ENCODE measurements at places on chromosomes 11 and 22. TPM values are rescaled to one million over a fixed set of nuclear protein-coding genes. Genes with fewer than 3 reads are reported as not detected.

The LGR4 gene
- total RNA-seq = 10.8 TPM

The OVCH2 gene
- total RNA-seq = 0.85 TPM

The CPT1B gene
- 89.0 TPM for total RNA-seq

The KRTAP5-11 gene
- not detected for total RNA-seq

The DCDC1 gene
- total RNA-seq = 0.44 TPM

DNA sequence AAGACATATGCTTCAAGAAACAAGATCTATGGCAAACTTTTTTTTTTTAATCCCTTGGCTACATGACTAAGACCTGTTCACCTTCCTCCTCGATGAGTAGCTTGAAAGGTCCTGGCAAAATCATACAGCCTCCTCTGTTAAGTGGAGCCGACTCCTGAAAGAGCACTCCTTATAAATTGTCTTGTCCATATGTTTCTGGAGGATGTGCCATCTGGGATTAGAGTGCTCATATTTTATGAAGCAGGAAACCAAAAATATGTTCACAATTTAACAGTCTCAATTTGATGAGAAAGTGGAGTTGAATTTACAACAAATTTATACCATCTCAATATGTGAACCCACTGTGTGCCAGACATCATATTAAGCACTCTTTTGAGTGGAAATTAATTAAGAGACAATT, 912.1 kb upstream of the FAT3 start:
- no peak overlapping the region for H3K27ac ChIP-seq
- H3K36me3 ChIP-seq = no peaks in the 10 kb centered on the region
- H3K4me1 ChIP-seq = no peaks in the 10 kb centered on the region
- H3K4me3 ChIP-seq = no peak overlapping the region
- no peak for DNase-seq

GRCh38 chr11:88246696-88247095, 71.5 kb upstream of the RAB38 start:
- peaks cover 4% of the 10 kb centered on the region for H3K4me1 ChIP-seq
- no peak for DNase-seq
- H3K27ac ChIP-seq = no peak overlapping the region
- H3K27me3 ChIP-seq = peaks cover 1% of the 10 kb centered on the region

- H3K36me3 ChIP-seq = no peaks in the 10 kb centered on the region
- peak within 1 kb of the TSS; percentile 82 for H3K4me3 ChIP-seq
- peak; percentile 74 for DNase-seq
- H3K27ac ChIP-seq = peak within 1 kb of the TSS; percentile 6
- peaks cover 31% of the 10 kb centered on the region for H3K4me1 ChIP-seq
Observed at GRCh38 chr11:7672960-7673723, at the start of gene CYB5R2. Gene CYB5R2, minus strand, starts transcription at chr11:7673500. Its CDS starts 675 bp downstream, at chr11:7672825.

DNA sequence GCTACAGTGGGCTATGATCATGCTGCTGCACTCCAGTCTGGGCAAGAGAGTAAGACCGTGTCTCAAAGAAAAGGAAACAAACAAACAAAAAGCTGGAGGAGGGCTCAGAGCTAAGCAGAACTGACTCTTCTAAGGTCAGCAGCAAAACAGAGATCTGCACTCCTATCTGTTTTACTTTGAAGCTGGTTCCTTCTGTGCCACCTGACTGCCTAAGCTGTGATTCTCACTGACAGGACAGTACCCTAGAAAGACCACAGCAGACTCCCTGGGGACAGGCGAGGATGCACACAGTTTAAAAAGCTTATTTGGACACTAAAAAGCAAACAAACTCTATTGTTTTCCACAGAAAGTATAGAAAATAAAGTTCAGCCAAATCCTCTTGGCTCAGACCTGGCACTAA, 30.5 kb downstream of the NEFH start:
- no peak overlapping the region for H3K27ac ChIP-seq
- peaks cover 33% of the 10 kb centered on the region for H3K36me3 ChIP-seq
- DNase-seq = no peak
- H3K27me3 ChIP-seq = no peaks in the 10 kb centered on the region
- no peaks in the 10 kb centered on the region for H3K4me1 ChIP-seq

- H3K36me3 ChIP-seq = no peaks in the 10 kb centered on the region
- peaks cover 9% of the 10 kb centered on the region for H3K4me1 ChIP-seq
- H3K27me3 ChIP-seq = no peaks in the 10 kb centered on the region
- no peak overlapping the region for H3K4me3 ChIP-seq
- H3K27ac ChIP-seq = peak overlapping the region; percentile 93
Observed at GRCh38 chr11:78030429-78031325, 7.6 kb upstream of the KCTD14 start.

DNA sequence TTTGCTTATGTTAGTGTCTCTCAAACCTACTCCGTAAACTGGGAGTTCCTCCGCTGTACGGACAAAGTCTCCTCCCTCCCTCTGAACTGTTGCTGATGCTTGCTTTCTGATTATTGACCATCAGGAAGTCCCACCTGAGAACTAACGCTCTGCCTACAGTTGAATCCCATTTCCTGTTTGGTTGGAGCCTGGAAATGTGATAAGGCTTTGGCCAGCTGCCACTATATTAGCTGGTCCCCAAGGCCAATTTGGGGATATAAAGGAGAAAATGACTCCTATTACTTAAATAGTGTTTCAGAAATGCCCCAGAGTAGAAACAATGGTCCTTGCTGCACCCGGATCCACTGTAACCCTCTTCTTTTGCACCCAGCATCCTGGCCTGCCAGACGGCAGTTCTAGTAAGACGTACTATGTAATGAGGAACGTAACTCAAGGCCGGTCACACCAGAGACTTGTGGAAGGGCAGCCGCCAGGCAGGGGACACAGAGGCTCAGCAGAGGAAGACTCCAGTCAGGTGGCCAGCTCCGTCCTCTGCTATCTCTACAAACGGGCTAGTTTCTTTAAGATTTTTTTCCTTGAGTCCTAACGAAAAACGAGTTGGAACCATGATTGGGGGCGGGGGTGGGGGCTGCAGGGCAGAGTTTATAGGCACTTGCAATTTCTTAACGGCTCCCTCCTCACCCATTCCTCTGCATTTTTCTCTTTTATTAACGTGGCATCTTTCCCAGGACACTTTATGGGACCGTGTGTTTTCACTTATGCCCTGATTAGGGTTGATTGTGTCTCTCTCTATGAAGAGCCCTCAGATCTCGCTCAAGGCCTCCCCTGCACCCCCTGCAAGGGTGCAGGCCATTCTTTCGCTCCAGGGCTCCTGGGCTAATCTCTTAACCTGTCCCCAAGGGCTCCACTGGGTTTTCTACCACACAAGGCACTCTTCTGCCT, 72.8 kb upstream of the CDON start:
- no peak overlapping the region for H3K27ac ChIP-seq
- H3K4me3 ChIP-seq = no peak overlapping the region
- peaks cover 7% of the 10 kb centered on the region for H3K27me3 ChIP-seq
- DNase-seq = no peak
- H3K4me1 ChIP-seq = peaks cover 32% of the 10 kb centered on the region
- no peaks in the 10 kb centered on the region for H3K36me3 ChIP-seq

- H3K27ac ChIP-seq = no peak overlapping the region
- peaks cover 10% of the 10 kb centered on the region for H3K27me3 ChIP-seq
- DNase-seq = no peak
- H3K4me3 ChIP-seq = no peak overlapping the region
- peaks cover 41% of the 10 kb centered on the region for H3K36me3 ChIP-seq
Observed at GRCh38 chr11:78227921-78228320, 39.2 kb downstream of the USP35 start.

GRCh38 chr11:123238297-123238696, 43.2 kb upstream of the CLMP start:
- H3K4me3 ChIP-seq = no peak overlapping the region
- H3K27me3 ChIP-seq = no peaks in the 10 kb centered on the region
- DNase-seq = no peak
- H3K4me1 ChIP-seq = peaks cover 4% of the 10 kb centered on the region
- no peaks in the 10 kb centered on the region for H3K36me3 ChIP-seq

DNA sequence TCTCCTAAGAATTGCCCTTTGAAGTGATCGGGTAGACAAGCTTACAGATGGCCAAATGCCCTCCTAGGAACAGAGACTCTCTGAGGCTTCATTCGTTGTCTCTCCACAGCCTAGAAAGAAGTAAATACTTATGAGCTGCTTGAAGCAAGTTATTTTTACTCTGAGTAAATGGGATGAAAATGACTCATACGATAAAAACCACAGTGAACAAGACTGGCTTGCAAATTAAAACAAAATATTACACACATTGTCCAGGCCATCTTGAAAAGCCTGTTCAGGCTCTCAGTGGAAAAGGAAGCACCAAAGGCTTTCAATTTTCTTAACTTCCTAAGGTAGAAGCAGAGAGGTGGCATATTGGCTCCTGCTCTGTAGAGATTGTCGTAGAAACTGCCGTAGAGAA, 294.2 kb downstream of the NELL1 start:
- H3K27me3 ChIP-seq = no peaks in the 10 kb centered on the region
- DNase-seq = no peak
- H3K4me1 ChIP-seq = peaks cover 2% of the 10 kb centered on the region
- no peaks in the 10 kb centered on the region for H3K36me3 ChIP-seq

- no peak overlapping the region for H3K27ac ChIP-seq
- H3K4me1 ChIP-seq = no peaks in the 10 kb centered on the region
- H3K27me3 ChIP-seq = peaks cover 7% of the 10 kb centered on the region
- no peak overlapping the region for H3K4me3 ChIP-seq
- DNase-seq = no peak
Observed at GRCh38 chr11:133906746-133907145, 50.0 kb downstream of the IGSF9B start.

- H3K4me3 ChIP-seq = no peak overlapping the region
- peaks cover 18% of the 10 kb centered on the region for H3K27me3 ChIP-seq
- H3K36me3 ChIP-seq = peaks cover 32% of the 10 kb centered on the region
- DNase-seq = no peak
- no peak overlapping the region for H3K27ac ChIP-seq
- H3K4me1 ChIP-seq = peaks cover 53% of the 10 kb centered on the region
Observed at GRCh38 chr11:34194576-34195335, 89.3 kb downstream of the NAT10 start.

- H3K36me3 ChIP-seq = no peaks in the 10 kb centered on the region
- peaks cover 22% of the 10 kb centered on the region for H3K4me1 ChIP-seq
Observed at GRCh38 chr11:96054870-96055705, 131.2 kb upstream of the MTMR2 start.

DNA sequence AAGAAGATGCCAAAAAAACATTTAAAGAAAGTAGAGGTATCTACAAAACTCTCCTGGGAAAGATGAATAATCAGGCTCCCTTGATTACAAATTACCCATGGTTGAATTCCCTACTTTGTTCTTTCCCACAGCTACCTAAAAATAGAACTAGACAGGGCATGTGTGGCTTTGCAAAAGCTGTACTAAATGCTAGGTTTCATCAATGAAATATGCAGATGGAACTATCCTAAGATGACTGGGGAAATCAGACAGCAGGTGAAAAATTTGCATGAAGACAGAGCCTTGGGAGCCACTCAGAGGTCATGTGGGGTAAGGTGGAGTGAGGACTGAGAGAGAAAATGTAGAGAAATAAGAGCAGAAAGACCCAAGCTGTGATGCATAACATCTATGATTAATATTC, 14.7 kb downstream of the LAYN start:
- no peak overlapping the region for H3K27ac ChIP-seq
- peaks cover 6% of the 10 kb centered on the region for H3K4me1 ChIP-seq
- peaks cover 1% of the 10 kb centered on the region for H3K27me3 ChIP-seq

DNA sequence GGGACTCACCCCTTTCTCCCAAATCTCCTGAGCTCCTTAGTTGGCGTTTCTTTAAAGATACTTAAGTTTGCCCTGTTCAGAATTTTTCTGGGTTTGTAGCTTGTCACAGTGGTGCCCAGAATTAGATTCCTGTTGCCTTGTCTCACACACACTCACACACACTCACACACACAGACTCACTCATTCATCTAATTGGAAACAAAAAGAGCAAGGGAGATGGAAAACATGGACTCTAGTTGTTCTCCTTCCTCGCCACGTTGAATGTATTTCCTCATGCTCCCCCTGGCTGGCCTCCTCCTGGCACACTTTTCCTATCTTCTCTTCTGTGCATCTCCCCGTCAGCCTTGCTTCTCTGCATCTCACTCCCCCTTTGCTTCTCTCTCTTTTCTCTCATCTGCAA, 752.3 kb downstream of the NTM start:
- no peaks in the 10 kb centered on the region for H3K36me3 ChIP-seq
- H3K27me3 ChIP-seq = peaks cover 1% of the 10 kb centered on the region
- H3K4me1 ChIP-seq = no peaks in the 10 kb centered on the region

- no peaks in the 10 kb centered on the region for H3K4me1 ChIP-seq
Observed at GRCh38 chr11:60512651-60513225, 2.5 kb upstream of the MS4A13 start.

- no peak overlapping the region for H3K4me3 ChIP-seq
- H3K27ac ChIP-seq = no peak overlapping the region
- peaks cover 23% of the 10 kb centered on the region for H3K36me3 ChIP-seq
- no peak for DNase-seq
- peaks cover 8% of the 10 kb centered on the region for H3K27me3 ChIP-seq
Observed at GRCh38 chr22:47550524-47551430, 788.3 kb downstream of the TBC1D22A start.

GRCh38 chr22:45980268-45980570, 3.3 kb upstream of the WNT7B start:
- H3K27me3 ChIP-seq = peaks cover 12% of the 10 kb centered on the region
- DNase-seq = no peak
- H3K4me1 ChIP-seq = peaks cover 2% of the 10 kb centered on the region
- H3K4me3 ChIP-seq = no peak overlapping the region

- H3K4me1 ChIP-seq = peaks cover 11% of the 10 kb centered on the region
- H3K36me3 ChIP-seq = peaks cover 15% of the 10 kb centered on the region
- no peak overlapping the region for H3K4me3 ChIP-seq
Observed at GRCh38 chr11:5631969-5632635, 7.3 kb downstream of the TRIM34 start.

DNA sequence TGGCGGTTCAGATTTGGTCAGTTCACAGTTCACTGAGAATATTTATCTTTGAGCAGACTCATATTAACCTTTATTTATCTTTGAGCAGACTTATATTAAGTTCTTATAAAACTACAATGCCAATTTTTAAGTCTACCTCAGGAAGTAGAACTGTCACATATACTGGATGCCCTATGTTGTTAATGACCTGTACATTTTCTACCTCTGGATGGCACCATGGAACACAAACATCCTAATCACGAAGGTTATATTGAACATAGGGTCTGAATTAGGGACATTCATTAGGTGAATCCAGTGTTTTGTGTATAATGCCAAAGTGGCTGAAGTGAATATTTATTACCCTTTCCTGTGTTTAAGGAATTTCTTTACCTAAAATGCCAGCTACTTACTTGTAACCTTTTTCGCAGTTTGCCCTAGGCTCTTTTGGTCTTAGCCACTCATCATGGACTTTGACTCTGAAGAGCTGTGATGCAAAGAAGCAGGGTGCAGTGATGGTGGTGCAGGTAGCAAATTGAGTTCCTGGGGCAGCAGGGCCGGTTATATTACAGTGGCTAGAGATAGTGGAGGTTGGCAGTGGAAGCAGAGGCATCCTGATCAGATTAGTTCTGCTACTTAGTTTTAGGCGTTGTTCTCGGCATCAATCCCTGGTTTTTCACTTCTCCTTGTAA, 71.8 kb downstream of the STIM1 start:
- H3K4me3 ChIP-seq = no peak overlapping the region
- no peaks in the 10 kb centered on the region for H3K36me3 ChIP-seq
- H3K27me3 ChIP-seq = peaks cover 2% of the 10 kb centered on the region

GRCh38 chr22:44244265-44244822, 63.6 kb downstream of the PARVG start:
- no peak overlapping the region for H3K27ac ChIP-seq
- H3K4me3 ChIP-seq = no peak overlapping the region
- peaks cover 12% of the 10 kb centered on the region for H3K36me3 ChIP-seq
- no peaks in the 10 kb centered on the region for H3K4me1 ChIP-seq
- H3K27me3 ChIP-seq = peaks cover 2% of the 10 kb centered on the region

GRCh38 chr11:61401173-61401572, 8.8 kb downstream of the TMEM216 start:
- H3K27ac ChIP-seq = peak overlapping the region; percentile 76
- DNase-seq = no peak
- H3K4me3 ChIP-seq = no peak overlapping the region
- H3K36me3 ChIP-seq = peaks cover 25% of the 10 kb centered on the region

Data from endothelial cell (in vitro differentiated cells).